ENCODE measurements at places on chromosomes 13 and 19.

GRCh38 chr13:75547917-75548316, 1.7 kb upstream of the UCHL3 start:
- DNase-seq = no peak

DNA sequence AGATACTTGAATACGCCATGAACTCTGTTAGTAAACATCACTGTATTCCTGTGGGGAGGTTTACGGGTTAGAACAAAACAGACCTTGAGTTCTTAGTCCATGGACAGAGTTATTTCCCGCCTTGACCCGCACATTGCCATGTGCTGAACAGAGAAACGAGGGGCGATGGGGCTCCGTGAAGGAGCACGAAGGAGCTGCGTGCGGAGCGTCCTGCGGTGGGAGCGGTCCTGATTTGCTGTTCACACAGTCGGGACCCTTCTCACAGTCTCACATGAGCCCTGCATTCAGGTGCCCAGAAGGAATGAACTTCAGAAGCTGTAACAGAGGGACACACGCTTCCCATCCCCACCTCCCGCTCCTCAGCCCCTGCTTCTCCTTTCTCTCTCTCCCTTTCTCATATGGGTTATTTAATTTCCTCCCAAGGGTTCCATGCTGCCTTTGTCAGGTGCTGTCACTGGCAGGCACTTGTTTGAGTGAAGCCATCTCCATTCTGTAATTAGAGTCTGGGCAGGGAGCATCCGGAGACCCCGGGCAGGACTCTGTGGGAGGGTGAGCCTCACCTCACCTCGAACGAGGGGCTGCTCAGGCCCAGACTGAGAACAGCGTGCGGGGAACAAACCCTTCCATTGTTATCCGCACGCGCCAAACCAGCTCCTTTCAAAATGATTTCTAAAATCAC, 76.9 kb downstream of the TEX29 start:
- DNase-seq = no peak

GRCh38 chr13:47955836-47956235, 45.2 kb downstream of the SUCLA2 start:
- DNase-seq = no peak

GRCh38 chr13:74068471-74068870, 65.7 kb downstream of the KLF12 start:
- no peak for DNase-seq

GRCh38 chr19:45059258-45059965, 16.9 kb downstream of the ZNF296 start:
- peak; percentile 91 for DNase-seq

- no peak for DNase-seq
Measured at GRCh38 chr13:28220166-28220565, 81.8 kb downstream of the PAN3 start.

DNA sequence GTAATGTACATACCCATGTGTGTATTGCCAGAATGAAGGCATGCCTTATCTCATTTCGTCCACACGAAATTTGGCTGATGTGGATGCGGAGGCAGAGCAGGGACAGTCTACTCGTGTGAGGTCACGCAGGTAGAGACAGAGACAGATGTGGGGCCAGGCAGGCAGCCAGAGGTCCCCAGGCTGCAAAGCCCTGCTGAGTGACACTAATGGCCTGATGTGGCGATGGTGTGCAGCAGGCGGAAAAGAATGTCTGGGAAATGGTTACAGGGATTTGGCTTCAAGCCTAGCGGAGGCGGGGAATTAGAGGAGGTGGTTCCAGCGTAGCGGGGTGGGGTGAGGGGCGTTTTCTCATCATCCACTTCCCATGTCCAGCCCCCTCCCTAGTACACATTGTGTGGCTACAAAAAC, 4.2 kb upstream of the IZUMO2 start:
- peak; percentile 58 for DNase-seq

DNA sequence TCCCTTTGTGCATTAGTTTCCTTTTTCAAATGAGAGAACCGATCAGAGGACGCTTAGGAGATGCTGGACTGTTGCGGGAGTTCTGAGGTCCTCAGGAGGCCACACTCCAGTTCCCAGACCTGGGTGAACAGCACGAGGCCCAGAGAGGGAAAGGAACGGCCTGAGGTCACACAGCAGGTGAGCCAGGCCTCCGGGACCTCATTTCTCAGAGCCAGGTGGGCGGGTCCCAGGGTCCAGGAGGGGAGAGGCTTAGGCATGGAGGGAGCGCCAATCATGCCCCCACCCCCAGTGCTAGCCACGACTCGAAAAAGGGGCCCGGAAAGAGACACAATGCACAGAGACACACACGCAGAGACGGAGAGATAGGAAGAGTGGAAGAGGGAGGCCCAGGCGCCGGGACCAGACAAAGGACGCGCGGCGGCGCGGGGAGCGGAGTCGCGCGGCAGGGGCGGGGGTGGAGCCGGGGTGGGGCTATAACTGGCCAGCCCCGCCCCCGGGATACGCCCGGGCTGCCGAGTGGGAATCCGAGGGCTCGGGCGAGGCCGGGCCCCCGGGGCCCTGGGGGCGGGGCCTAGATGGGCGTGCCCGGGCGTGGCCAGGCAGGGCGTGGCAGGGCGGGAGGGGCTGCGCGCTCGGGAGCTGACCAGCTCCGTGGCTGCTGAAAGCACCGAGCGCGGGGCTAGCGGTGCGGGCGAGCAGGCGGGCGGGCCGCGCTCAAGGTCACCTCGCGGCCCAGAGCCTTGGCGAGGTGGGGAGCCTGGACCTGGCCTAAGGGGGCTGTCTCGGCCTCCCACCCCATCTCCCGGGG, 1.6 kb downstream of the ELAVL3 start:
- DNase-seq = peak; percentile 88
